ENCODE measurements at places on chromosomes 16 and 17. TPM values are rescaled to one million over a fixed set of nuclear protein-coding genes. Genes with fewer than 3 reads are reported as not detected.

Gene SSTR5
- not detected for total RNA-seq

Gene CHMP1A
- total RNA-seq, result 80.0 TPM

Gene CXCL16
- total RNA-seq, result 1.8 TPM

DNA sequence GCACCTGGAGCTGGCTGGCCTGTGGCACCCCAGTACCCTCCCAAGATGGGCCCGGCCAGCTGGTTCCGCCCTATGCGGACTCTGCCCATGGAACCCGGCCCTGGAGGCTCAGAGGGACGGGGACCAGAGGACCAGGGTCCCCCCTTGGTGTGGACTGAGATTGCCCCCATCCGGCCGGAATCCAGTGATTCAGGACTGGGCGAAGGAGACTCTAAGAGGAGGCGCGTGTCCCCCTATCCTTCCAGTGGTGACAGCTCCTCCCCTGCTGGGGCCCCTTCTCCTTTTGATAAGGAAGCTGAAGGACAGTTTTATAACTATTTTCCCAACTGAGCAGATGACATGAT is 12.0 kb downstream of the TBX21 start:
- no peak for DNase-seq
- no peaks in the 10 kb centered on the region for H3K27me3 ChIP-seq
- peaks cover 38% of the 10 kb centered on the region for H3K36me3 ChIP-seq
- H3K4me1 ChIP-seq, result peaks cover 14% of the 10 kb centered on the region

All from activated T-helper 2 cell treated with anti-CD3 and anti-CD28 coated beads, Interferon-gamma antibody, Interleukin-2, Interleukin-4, amounts not matched to agents 10 μg/mL and 5 μg/mL and 100 μg/mL, durations not matched to agents 14 hours and 24 hours and 36 hours (primary cell).